Omental fat pad (tissue), 4 donors: ENCODE measurements at places on chromosomes 16 and 17. TPM values are rescaled to one million over a fixed set of nuclear protein-coding genes. Genes with fewer than 3 reads are reported as not detected.

DNA sequence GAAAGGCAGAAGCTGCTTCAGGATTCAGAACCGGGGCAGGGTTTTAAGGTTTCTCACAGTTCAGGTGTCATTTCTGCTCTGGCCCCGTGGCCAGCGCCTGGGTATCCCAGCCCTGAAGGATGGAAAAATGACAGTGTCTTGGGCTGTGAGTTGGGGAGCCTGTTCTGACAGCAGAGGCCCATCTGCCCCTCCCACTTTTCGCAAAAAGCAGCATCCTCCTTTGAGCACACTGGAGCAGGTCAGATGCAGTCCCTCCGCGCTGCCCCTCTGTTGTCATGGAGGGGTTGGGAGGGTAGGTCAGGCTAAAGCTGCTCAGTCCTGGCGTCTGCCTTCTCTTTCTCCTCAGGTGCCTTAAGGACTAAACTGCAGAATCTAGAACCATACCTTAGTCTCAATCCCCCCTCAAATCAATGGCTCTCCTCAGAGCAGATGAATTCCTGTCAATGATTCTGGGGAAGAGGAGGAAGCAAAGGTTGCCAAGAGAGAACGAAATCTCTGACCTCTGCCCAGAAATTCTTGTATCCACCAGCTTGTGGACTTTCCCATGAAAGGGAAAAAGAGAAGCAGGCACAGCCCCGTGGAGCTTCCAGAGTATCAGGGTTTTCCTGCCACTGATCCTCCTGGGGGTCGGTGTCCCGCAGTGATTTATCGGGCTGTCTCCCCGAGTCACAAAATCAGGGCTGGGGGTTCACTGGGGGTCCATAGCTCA lies 7.3 kb downstream of the NEUROD2 start:
- no peak for DNase-seq

DNA sequence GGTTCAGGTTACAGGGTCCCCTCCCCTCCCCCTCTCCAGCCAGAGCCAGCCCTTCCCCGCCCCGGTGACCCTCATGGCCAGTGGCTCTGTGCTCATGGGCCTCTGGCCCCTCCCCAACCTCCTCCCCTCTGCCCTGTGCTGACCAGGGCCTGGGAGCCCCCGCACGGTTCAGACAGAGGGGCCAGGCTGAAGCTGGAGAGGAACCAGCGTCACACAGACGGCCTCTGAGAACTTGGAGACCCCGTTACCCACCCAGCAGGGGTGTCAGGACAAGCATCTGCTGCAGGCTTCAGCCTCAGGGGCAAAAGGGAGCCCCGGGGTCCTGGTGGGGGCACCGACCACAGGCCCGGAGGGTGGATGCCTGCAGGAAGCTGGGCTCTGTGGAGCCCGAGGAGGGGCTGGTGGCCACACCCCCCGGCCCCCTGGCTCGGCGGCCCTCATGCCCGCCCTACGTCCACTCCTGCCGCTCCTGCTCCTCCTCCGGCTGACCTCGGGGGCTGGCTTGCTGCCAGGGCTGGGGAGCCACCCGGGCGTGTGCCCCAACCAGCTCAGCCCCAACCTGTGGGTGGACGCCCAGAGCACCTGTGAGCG lies at the start of gene WFIKKN1:
WFIKKN1 (plus strand) TSS at position 171 of the 591 bp plus-strand sequence; CDS start at position 440, 269 bp downstream.
- no peak for DNase-seq

- DNase-seq, result no peak
Observed at GRCh38 chr16:48146131-48146530, 9.7 kb downstream of the ABCC12 start.

GRCh38 chr17:48368352-48368908 lies 61.6 kb downstream of the SKAP1 start:
- DNase-seq, result no peak

DNA sequence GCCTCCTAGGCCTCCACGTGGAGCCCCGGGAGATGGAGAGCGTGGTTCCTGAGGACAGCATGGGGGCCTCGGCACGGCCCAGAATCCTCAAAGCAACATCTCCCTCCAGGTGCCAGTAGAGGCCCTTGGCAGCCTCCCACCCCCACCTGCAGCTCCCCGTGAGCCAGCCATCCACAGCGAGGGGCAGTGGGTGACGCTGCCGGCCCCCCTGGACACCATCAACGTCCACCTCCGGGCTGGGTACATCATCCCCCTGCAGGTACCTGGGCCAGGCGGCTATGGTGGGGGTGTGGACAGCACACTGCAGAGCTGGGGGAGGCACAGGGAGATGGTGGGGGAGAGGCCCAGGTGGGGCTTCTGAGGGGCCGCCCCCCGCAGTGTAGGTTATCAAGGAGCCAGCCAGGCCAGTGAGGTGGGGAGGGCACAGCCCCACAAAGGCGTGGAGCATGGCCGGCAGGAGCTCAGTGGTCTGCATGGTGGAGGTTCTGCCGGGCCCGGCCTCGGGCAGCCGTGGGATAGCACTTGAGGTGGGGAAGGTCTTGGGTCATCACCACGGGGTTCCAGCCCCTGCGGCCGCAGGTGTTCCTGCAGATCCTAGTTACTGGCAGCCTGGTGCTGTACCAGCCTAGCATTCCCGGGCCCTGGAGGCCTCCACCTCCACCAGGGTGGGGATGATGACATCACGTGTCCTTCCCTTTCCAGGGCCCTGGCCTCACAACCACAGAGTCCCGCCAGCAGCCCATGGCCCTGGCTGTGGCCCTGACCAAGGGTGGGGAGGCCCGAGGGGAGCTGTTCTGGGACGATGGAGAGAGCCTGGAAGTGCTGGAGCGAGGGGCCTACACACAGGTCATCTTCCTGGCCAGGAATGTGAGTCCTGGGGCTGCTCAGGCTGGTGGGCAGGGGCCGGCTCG lies 16.4 kb downstream of the GAA start:
- DNase-seq, result no peak

- DNase-seq, result no peak
Observed at GRCh38 chr17:37432671-37433070, 26.0 kb downstream of the TADA2A start.

- DNase-seq, result no peak
Observed at GRCh38 chr17:14525551-14526455, 224.9 kb downstream of the HS3ST3B1 start.

- DNase-seq, result no peak
Observed at GRCh38 chr16:21619765-21620425, 20.5 kb downstream of the METTL9 start.

DNA sequence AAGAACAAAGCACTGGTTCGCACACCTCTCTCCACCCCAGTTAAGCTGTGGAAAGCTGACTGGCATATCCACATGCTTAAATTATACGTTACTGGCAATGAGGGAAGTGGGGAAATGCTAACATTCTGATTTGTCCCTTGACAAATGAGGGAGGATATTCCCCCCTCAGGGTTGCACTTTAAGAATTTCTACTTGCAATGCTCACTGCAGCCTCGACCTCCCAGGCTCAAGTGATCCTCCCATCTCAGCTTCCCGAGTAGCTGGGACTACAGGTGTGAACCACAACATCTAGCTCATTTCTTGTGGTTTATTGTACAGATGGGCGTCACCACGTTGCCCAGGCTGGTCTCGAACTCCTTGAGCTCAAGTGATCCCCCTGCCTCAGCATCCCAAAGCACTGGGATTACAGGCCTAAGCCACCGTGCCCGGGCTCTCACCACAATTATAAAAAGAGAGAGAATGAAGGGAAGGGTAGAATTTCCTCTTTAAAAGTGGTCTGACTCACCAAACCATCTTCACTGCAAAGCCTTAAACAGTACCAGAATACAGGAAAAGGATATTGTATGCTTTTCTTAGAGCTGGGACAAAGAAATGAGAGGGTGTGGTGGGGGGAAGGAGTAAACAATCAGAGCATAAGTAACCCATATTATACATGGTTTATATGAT lies 38.9 kb downstream of the KANSL1 start:
- DNase-seq, result no peak

GRCh38 chr16:8963010-8963820 lies 491 bp downstream of the USP7 start:
- no peak for DNase-seq

DNA sequence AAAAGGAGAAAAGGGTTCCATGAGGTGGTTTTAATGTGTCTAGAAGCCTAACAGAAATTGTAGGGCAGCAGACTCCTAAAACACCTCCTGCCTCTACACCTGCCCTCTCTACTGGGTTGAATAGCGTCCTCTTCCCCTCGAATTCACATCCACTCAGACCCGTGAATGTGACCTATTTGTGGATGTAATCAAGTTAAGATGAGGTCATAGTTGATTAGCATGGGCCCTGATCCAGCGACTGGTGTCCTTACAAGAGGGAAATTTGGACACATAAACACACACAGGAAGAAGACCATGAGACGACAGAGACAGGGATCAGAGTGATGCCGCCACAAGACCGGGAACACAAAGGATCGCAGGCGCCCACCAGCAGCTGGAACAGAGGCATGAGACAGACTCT lies 13.5 kb downstream of the CD300LF start:
- no peak for DNase-seq

GRCh38 chr16:75383141-75383540 lies 50.2 kb downstream of the CFDP1 start:
- DNase-seq, result no peak

DNA sequence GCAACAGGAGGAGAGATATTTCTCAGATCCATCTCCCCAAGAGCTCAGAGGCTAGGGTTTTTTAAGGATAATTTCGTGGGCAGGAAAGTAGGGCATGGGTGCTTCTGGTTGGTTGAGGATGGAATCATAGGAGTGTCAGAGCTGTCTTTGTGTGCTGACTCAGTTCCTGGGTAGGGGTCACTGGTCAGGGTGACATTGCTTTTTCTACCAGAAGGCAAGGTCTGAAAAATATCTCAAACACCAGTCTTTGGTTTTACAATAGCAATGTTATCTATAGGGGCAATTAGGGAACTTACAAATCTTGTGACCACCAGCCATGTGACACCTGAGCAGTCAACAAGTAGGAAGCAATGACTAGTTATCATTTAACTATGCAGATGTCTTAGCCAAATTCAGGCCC lies 82.9 kb upstream of the DYNLRB2 start:
- DNase-seq, result no peak

DNA sequence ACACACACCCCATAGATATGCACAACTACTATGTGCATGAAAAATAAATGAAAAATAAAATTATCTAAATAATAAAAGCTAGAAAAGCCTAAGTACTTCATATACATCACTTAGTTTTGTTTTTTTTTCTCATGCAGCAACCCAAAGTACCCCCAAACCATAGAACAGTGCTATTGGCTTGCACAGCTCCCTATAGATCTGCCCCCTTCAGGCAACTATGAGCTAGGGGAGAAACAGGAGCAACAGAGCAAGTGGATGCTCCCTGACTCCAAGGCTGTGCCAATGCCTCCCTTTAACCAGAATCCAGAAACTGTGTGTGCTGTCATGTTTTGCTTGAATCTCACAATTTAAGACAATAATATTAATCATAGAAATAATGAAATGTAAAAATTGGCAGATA lies 605.5 kb downstream of the TOX3 start:
- no peak for DNase-seq

- DNase-seq, result no peak
Observed at GRCh38 chr17:44209786-44210341, 9.6 kb downstream of the UBTF start.

- DNase-seq, result peak; percentile 53
Observed at GRCh38 chr16:89860747-89861304, 12.6 kb upstream of the TCF25 start.

DNA sequence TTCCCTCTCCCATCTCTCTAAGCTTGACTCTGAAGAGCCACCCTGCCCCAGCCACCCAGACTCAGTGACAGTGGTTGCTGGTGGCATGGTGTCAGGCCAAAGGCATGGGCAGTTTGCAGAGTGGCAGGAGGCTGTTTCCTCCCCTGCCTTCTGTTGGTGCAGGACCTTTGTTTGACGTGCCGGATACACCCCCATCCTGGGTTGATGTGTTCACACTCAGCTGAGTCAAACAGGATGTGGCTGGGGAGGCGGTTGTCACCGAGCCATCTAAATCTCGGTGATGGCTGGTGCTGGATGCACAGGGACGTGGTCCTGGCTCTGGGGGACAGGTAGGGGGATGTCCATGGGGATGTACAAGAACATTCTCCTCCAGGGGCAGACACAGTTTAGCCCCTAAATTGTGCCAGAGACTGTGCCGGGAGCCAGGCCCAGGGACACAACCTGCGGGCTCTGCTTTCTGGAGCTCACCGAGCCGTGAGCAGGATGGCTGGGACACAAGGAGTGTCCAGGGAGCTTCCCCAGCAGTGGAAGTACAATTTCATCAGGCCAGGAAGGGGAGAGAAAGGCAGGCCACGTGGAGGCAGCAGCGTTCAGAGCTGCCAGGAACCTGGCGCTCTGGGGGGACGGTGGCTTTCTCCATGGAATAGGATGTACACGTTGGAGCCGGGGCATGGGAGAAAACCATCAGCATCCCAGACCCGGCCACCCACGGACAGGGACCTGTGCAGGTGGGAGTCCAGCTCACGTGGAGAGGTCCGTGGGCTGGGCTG lies 264.2 kb downstream of the SEC14L1 start:
- DNase-seq, result no peak

- DNase-seq, result no peak
Observed at GRCh38 chr17:30554839-30555751, 77.9 kb downstream of the GOSR1 start.

DNA sequence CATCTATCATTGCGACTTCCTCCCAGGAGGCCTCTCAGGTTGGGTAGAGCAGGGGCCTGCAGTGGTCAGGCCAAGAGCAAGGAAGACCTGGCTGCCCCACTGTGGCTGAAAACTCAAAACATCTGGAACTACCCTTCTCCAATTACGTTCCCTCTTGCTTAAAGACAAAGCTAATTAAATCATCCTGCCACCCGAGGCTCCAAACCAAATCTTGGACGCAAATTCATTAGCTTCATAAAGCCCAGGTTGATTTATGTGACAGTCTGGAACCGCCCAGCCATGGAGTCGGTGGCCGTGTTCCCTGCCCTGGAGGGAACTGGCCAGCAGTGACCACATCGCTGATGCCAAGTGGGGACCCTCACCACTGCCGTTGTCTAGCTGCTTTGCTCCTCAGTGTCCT lies 21.4 kb downstream of the GRIN2C start:
- DNase-seq, result no peak

DNA sequence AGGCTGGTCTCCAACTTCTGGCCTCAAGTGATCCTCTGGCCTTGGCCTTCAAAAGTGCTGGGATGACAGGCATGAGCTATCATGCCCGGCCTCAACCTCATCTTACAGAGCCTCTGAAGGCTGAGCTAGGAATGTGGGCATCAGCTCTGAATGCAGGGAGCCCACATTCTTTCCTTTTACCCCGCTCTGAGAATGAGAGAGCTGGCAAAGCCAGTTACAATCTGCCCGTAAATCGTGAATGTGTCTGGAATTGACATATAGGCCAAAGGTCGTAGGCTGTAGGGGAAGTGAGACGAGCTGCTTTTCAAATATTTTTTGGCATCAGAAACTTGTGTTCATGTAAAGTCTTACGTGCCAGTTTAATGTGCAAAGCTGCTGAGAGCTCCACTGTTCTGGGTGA lies 4.5 kb downstream of the TMEM238L start:
- no peak for DNase-seq

LRRC37B gene
- total RNA-seq, result 7.6 TPM

ADGRG3 gene
- 5.0 TPM for total RNA-seq

GNGT2 gene
- 5.2 TPM for total RNA-seq

DPEP1 gene
- total RNA-seq, result not detected

RPRML gene
- total RNA-seq, result not detected

FOXL1 gene
- 0.09 TPM for total RNA-seq
